ENCODE measurements at places on chromosomes 11 and 22.

GRCh38 chr22:45997077-45997776 is 20.3 kb upstream of the WNT7B start:
- DNase-seq, result no peak

DNA sequence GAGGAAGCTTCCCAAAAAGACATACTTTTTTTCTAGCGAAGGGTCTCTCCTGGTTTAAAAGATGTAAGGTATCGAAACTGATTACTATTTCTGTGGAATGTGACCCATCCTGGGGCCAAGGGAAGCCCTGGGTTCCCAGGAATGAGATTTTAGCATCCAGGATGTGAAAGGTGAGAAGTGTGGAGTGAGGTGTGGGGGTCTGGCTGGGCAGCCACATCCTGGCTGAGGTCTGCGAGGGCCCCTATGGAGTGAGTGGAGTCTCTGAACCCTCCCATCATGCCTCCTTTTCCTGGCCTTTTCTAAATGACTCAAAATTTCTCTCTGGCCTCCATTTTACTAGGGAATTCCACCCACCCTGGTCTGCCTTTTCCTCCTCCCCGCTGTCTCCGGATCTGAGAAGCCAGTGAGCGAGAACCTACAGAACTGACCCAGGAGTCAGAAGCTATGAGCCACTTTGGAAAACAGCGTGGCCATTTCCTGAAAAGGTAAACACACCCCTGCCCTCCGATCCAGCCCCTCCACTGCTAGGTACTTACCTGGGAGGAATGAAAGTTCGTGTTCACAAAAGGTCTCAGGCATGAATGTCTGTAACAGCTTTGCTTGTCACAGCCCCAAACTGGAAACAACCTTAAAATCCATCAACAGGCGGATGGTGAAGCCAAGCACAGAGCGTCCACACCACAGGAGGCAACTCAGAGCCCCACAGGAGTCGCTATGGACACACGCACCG is 27.7 kb upstream of the SHANK2 start:
- no peak for DNase-seq

DNA sequence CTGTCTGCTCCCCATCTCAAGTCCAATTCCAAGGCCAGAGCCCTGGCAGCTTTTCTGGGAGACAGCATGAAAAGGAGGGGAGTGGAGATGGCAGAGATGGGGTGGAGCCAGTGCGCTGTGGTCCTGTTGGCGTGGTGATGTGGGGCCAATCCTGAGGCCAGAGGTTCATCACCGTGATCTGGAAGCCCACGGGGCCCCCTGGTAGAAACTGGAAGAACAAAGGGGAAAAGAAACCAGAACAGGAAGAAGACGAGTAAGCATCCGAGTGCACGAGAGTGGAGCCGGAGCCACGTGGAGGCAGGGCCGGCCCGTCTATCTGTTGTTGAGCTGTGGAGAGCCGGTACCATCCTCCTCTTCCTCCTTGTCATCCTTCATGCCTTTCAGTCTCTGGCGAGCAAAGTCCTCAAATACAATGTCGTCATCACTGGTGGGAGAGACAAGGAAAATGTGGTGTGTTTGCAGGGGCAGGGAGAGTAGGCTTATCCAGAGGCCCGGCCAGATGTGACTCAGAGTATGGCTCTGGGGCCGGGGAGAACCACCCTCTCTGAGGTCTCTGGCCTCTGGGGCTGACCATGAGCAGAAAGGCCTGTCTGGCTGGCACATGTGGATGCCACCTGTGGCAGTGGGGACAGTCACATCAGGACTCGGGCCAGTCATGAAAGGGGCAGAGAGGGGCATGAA is 25.4 kb downstream of the TPBGL start:
- no peak for DNase-seq

- no peak for DNase-seq
Measured at GRCh38 chr11:95365348-95365747, 134.3 kb upstream of the SESN3 start.

- no peak for DNase-seq
Measured at GRCh38 chr11:103395612-103396011, 286.4 kb downstream of the DYNC2H1 start.

DNA sequence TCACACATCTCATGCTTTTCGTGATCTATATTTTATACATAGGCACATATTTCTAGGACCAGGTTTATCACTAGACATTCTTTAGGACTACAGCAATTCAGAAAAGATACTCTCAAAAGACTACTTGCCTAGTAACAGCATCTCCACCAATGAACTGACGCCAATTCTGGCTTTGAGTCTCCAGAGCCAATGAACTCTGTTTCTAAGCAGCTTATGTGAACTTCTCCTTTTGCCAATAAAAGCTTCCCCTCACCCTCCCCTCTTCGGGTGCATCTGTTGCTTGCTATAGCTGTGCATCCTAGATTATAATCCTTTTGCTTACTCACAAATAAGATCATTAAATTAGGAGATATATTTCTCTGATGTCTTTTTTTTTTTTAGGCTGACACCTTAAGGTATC is 11.4 kb upstream of the ANKK1 start:
- DNase-seq, result no peak

GRCh38 chr11:70454197-70454767 is 56.0 kb downstream of the CTTN start:
- DNase-seq, result no peak

GRCh38 chr11:102114032-102114431 is 3.8 kb downstream of the YAP1 start:
- DNase-seq, result no peak

DNA sequence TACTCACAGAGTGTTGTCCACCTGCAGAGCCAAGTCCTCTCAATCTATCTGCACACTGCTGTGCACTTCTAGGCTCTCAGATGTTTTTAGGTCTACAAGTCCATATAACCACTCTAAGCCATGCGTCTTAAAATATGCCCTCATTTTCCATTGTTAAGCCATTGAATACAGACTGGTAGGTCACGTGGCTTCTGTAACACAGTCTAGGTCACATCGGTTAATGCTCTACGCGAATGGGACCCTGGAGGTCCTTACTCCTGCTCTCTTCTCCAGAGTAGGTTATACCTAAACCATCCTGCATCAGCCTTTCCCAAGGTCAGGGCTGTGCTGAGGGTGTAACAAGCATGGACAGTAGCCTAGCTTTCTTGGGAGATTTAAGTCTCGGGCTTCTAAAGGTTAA is 819 bp downstream of the JAML start:
- DNase-seq, result no peak

DNA sequence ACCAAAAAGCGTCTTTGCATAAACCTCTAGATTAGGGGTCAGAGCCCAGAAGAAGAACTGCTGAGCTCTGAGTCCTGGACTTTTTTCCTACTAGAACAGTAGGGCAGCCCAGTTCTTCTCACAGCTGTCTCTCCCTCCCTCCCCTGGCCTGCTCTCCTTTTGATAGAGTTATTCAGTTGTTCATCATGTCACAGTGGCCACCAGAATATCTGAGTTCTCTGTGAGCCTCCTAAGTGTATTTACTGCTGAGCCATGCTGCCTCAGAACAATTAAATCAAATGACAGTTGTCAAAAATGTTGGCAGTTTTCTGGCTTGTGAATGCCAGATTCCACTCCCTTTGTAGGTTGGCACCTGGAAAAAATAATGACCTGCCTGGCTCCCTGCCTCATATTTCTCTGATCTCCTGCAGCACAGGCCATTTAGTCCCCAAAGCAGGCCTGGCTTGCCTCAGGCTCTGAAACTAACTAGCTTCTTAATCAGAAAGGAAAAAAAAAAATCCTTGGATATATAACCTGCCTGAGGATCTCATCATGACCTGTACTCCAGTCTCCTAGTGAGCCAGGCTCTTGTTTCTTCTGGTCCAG is 377.4 kb upstream of the LARGE1 start:
- DNase-seq, result no peak

DNA sequence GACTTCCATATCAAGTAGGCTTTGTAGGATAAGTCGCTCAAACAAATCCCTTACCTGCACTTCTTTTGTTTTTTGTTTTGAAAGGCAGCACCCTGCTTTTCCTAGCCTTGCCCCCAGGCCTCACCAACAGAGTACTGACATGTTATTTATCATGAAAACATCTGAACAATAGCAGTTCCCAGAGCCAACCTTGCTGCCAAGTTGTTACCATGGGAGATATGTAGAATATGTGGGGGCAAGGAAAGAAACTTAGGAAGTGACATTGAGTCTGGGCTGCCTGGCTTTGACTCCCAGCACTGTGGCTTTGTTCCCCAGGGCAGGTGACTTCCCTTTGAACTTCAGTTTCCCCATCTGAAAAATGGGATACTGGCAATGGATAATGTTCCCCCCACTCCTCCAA is 53.4 kb upstream of the CRYBB3 start:
- DNase-seq, result no peak

GRCh38 chr11:46599340-46600193 is 5.7 kb upstream of the AMBRA1 start:
- DNase-seq, result no peak

GRCh38 chr11:103940551-103940950 is 95.9 kb upstream of the DDI1 start:
- no peak for DNase-seq

DNA sequence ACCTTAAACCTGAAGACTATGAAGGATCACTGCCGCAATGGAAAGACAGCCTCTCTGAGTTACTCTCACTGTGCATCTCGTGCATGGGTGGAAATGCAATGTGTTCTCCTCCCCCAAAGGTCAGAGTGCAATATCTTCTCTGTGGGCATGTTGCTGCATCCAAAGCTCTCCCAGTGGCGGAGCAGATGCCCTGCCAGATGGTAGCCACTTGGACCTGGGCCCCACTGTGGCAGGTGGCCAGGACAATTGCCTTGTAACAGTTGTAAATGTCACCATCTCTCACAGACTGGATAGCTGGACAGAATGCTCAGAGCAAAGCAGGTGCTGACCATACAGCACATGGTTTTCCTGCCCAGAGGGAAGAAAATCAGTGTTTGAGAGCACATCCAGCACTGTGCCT is 542.0 kb downstream of the FAM181B start:
- no peak for DNase-seq

DNA sequence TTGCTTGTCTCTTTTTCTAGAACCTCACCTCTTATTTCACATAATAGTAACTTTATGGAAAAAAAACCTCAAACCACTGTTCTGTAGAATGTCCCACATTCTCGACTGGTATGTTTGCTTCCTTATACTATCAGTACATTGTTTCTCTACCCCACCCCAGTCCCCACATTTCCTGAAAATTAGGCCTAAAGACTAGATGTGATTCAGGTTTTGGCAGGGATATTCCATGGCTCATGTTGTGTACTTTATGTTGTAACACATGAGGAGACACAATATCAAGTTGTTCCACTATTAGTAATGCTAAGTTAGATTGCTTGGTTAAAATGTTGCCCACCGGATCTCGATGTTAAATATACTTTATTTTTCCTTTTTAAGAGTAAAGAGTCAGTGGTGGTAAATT is 34.7 kb downstream of the DDIAS start:
- no peak for DNase-seq

GRCh38 chr11:45947885-45948284 is 25.4 kb downstream of the LARGE2 start:
- DNase-seq, result no peak

GRCh38 chr11:10265936-10266335 is 28.1 kb downstream of the SBF2 start:
- DNase-seq, result no peak

GRCh38 chr22:26534874-26535602 is 22.8 kb upstream of the TFIP11 start:
- no peak for DNase-seq

GRCh38 chr11:34151916-34152845 is 46.8 kb downstream of the NAT10 start:
- DNase-seq, result no peak

DNA sequence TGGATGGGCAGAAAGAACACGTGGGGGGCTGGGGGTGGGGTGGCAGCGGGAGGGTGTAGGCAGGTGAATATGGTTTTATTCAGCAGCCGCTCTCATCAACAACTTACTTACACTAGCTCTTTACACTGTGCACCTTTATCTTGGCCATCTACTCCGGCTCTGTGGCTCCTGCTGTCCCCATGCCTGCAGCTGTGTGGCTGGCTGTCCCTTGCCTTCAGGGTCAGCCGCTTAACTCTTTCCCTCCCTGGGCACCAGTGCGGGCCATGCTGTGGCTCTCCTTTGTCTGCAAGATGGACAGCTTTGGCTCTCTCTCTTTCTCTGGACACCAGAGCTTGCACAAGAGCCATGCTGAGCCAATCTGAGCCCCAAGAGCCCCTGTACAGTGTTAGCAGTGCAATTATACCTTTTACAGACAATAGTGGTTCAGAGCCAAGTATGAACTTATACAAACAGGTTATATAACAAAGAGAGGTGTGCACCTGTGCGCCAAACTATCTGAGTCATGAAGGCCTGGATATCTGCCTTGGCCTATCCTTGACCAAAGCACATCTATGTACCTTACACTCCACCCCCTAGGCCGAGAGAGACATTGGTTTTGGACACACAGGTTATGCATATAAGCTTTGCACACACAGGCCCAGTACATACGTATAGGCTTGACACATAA is 94.3 kb upstream of the CTSC start:
- DNase-seq, result no peak

GRCh38 chr11:9133956-9134355 is 42.6 kb upstream of the SCUBE2 start:
- no peak for DNase-seq

DNA sequence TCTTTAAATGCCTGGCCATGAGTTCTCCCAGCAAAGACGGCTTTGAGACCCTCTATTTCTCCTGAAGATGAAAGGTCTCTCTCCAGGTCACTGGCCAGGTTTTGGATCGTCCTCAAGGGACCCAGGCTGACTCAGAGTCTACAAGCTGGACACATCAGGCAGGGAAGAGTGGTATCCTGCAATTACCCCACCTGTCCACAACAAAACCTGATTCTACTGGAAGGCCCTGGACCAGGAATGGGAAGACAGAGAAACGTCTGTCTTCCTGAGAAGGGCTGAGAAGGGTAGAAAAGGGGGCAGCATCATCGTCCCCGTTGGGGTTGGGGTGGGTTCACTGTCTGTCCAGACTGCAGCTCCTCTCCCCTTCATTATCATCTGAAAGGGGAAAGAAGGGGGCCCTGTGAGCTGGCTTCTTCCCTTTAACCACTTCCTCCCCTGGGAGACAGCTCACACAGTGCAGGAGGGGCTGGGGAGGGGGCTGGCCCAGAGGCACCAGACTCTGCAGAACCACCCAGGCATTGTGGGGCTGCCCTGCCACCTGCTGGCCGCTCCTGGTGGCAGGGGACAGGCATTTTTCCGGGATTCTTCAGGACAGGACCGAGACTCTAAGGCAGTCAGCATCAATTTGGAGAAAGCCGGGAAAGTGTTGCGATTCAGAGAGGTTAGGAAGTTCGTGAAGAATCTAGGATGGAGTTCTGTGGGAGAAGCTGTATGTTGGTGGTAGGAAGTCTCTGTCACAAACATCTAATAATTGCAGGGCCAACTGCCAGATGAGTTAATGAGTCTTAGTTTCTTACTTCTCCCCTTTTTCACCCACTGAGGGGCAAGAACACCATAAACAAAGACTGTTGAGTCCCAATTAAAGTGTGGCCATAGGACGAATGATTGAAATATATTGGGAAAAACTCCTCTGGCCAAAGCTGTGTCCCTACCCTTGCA is 57.6 kb downstream of the SYN3 start:
- DNase-seq, result no peak

DNA sequence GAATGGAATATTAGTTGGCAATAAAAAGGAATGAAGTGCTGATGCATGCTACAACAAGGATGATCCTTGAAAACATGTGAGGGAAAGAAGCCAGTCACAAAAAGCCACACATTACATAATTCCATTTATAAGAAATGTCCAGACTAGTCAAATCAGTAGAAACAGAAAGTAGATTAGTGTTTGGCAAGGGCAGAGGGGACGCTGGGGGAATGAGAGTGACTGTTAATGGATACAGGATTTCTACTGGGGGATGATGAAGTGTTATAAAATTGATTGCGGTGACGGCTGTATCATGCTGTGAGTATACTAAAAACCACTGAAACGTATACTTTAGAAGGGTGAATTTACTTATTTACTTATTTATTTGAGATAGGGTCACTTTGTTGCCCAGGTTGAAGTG is 57.9 kb downstream of the C11orf58 start:
- DNase-seq, result no peak

GRCh38 chr22:27286711-27287110 is 514.8 kb downstream of the MN1 start:
- DNase-seq, result no peak

Measured in stimulated activated CD4-positive, alpha-beta T cell treated with anti-CD3 and anti-CD28 coated beads, Interleukin-2, amount 100 ng/mL, for 4 hours (primary cell).